ENCODE measurements at places on chromosomes 7 and 10.
A peak's percentile ranks its signal among the peaks of the same experiment; 100 is the strongest.

DNA sequence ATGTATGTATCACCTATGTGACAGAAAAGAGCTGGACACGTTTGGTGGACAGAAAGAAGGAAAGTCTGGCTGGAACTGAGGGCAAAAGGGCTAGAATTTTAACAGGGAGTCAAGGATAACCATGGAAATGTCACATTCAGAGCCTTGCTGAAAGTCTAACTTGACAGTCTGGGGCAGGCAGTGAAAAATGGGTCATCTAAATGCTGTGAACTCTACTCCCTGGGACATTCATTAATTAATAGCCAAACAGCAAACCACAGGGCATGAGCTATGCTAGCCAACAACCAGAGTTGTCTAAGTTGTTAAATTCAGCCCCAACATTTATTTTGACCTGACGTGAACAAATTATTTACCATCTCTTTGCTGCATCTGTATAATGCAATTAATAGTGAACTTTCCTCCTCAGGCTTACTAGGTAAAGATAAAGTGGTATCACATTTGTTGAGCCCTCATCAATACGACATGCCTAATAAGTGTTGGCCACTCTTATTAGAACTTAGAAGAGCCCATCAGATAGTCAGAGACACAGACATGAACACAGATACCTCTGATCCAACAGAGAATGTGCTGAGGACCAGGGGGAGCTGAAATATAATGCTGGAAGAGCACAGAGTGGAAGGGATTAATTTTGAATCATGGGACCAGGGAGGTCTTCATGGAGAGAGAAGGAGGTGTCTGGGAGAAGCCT is 109.9 kb downstream of the SORCS1 start:
- no peak for DNase-seq

GRCh38 chr10:97089209-97089870 is 96.4 kb downstream of the SLIT1 start:
- DNase-seq: no peak

GRCh38 chr7:14858866-14859265 is 43.7 kb downstream of the DGKB start:
- no peak for DNase-seq

GRCh38 chr7:121395494-121395960 is 581 bp downstream of the FAM3C start:
- no peak for DNase-seq

DNA sequence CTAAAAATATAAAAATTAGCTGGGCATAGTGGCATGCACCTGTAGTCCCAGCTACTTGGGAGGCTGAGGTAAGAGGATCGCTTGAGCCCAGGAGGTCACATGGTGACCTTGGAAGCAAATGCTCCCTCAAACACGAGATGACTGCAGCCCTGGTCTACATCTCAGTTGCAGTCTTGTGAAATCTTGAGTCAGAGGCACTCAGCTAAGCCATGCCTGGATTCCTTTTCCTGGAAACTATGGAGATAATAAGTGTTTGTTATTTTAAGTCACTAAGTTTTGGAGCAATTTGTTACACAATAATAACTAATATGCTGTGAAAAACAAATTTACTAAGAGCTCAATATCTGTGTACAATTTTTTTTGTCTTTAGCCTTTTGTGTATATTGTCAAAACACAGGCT is 284.3 kb upstream of the KAT6B start:
- no peak for DNase-seq

DNA sequence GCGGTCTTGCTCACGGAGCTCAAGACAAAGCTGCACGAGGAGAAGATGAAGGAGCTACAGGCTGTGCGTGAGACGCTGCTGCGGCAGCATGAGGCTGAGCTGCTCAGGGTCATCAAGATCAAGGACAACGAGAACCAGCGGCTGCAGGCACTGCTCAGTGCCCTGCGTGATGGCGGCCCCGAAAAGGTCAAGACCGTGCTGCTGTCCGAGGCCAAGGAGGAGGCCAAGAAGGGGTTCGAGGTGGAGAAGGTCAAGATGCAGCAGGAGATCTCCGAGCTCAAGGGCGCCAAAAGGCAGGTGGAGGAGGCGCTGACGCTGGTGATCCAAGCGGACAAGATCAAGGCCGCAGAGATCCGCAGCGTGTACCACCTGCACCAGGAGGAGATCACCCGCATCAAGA is 51.4 kb downstream of the JAKMIP3 start:
- no peak for DNase-seq

DNA sequence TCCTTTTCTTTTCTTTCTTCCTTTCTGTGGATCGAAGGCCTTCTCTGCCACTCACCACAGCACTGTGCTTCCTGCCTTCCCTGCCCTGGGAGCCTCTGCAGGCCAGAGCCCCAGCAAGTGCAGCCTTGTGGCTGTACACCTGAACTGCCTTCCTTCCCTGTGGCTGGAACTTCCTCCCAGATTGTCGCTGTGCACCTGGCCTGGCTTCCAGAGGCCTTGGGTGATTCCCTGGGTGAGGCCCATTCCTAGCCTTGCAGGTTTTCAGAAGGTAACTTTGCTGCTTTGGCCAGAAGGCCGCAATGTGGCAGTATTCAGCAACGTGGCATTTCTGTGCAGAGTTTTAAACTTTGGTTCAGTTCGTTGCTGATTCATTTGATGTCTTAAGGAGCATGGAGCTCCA is 50.1 kb upstream of the RASGEF1A start:
- no peak for DNase-seq

- no peak for DNase-seq
Measured at GRCh38 chr10:57964351-57964750, 303.3 kb downstream of the IPMK start.

- no peak for DNase-seq
Measured at GRCh38 chr10:34742456-34742855, 72.6 kb downstream of the PARD3 start.

DNA sequence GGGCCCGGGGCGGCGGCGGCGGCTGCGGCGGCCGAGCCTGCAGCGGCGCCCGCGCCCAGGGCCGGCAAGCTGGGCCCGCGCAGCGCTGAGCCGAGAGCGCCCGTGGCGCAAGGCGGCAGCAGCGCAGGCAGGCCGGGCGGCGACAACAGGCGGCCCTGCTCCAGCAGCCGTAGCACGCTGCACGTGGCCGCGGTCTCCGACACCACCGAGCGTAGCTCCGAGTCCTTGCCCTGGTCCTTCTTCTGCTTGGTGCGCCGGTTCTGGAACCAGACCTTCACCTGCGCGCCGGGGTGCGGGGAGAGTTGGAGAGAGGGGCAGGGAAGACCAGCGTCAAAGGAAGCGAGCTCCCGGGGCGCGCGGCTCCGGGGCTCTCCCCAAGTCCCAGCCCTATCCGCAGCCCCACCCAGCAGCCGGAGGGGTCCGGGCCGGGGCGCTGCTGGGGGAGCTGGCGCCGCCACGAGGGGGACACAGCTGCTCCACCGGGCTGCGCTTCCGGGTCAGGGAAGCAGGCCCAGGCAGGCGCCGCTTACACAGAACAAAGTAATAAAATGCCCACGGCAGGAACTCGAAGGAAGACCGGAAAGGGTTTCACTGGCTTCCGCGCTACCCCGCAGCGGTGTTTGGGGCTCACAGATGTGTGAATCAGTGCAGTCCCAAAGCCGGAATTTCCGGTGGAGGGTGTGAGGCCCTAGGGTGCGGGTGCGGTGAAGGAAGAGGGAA is 3.6 kb downstream of the VAX1 start:
- no peak for DNase-seq

DNA sequence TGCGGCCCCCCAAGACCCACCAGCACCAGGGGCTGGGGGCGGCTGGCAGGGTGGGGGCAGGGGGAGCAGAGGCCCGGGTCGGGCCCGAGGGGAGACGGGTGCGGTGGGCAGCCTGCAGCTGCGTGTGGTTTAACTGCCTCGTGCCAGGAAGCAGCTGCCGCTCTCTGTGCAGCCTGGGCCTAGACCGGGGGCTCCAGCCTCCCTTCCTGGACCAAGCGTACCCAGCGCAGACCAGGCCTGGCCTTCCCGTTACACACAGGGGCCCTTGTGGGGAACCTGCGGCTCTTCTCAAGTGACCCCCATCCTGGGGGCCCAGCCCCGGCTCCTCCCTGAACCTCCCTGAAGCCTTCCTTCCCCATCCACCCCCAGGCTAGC is 6.6 kb upstream of the INTS1 start:
- no peak for DNase-seq

- no peak for DNase-seq
Measured at GRCh38 chr7:28981161-28981465, 23.0 kb upstream of the TRIL start.

- no peak for DNase-seq
Measured at GRCh38 chr7:126820925-126821324, 431.8 kb downstream of the GRM8 start.

GRCh38 chr10:94546901-94547185 is 1.3 kb downstream of the HELLS start:
- DNase-seq: no peak

- DNase-seq: no peak
Measured at GRCh38 chr10:46308113-46308415, 21.3 kb downstream of the ANTXRL start.

- no peak for DNase-seq
Measured at GRCh38 chr10:115871855-115872254, 401.2 kb downstream of the GFRA1 start.

DNA sequence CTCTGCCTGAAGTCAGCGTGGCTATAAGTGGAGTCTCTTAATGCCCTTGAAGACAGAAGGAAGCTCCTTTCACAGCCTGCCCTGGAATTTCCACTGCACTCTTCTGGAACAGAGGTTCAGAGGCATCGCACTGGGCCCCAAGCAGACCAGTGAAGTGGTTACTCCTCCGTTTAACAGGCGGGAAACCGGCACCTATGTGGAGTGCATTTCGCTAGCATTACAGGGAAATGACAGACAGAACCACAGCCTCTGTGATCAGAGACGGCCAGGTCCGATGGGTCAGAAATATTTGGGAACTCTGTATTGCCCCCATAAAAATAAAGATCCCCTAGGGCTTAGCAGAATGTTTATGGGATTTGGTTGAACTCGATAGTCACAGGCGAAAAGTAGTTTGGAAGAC is 406.9 kb upstream of the PRKCQ start:
- no peak for DNase-seq

DNA sequence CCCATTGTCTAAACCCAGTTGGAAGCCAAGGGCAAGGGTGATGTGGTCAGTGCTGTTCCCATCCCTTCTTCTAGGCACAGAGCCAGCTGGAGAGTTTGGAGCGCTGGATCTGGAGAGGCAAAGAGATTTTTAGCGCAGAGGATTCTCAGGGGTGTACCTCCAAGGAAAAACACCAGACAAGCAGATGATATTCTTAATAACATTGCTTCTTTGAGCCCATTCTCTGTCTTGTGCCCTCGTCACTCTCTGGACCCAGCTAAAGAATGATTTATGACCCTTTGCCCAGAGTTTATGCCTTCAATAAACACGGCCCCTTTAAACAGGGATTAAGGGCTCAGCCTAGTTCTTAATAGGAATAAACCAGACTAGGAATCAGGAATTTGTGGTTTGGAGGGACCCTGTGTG is 4.7 kb upstream of the HIP1 start:
- DNase-seq: no peak

- DNase-seq: no peak
Measured at GRCh38 chr7:79420464-79420863, 33.0 kb downstream of the MAGI2 start.

DNA sequence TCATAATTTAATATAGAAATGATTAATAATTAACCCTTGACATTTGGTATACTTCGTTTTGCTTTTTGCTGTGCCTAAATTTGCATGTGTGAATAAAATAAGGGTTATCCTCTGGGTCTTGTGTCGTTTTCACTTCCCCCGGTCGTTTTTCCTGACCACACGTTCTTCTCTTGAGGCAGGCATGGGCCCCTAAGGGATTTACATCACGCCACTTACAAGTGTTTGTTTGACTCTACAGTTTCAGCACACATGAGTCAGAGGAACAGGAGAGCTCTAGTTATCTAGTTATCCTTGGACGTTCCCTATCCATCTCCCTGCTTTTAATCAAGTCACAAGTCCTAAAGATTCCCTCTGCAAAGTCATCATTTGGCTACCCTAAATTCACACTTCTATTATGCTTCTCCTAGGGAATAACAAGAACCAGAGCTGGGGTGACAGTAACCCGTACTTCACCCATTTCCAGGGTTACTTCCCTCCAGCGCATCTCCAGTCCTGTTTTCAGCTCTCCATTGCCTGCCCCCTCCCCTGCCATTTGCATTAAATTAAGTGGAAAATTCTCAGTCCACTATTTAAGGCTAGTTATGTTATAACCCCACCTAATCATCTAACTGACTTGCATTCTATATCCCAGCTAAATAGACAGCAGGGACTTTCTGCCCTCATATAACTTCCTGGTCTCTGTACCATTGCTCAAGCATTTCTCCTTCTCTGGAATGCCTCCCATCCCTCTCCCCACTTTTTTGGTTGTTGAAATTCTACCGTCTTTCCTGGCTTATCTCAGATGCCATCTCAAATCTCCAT is 206.9 kb downstream of the PTEN start:
- no peak for DNase-seq

GRCh38 chr10:132282667-132283603 is 24.8 kb downstream of the STK32C start:
- DNase-seq: no peak

- no peak for DNase-seq
Measured at GRCh38 chr10:47340608-47341170, 7.5 kb upstream of the RBP3 start.

GRCh38 chr10:125629758-125630376 is 53.1 kb downstream of the TEX36 start:
- peak; percentile 11 for DNase-seq

GRCh38 chr10:646118-646524 is 43.3 kb downstream of the DIP2C start:
- DNase-seq: no peak

DNA sequence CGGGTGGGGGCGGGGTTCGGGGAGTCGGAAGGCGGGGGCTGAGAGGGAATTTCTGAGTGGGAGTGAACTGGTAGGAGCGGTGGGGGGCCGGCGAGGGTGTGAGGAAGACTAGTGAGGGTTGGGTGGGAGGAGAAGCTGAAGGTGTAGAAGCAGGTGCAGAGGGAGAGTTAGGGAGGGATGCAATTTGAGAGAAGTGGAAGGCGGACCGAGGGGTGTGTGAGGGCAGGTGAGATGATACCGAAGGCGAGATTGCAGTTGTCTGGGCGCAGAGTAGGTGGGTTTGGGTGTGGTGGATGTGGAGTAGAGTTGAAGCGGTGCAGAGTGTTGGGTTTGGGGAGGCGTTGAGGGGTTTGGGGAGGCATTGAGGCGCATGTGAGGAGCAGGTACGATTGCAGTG is 643 bp downstream of the KAT6B start:
- DNase-seq: no peak

Measured in NCI-H2081 treated with DMSO at 0.1 percent for 48 hours (cell line).